Neural crest cell (in vitro differentiated cells): ENCODE measurements at places on chromosomes 11 and 22. TPM values are rescaled to one million over a fixed set of nuclear protein-coding genes. Genes with fewer than 3 reads are reported as not detected.

- no peak for DNase-seq
Measured at GRCh38 chr11:93216511-93217101, 18.8 kb upstream of the SLC36A4 start.

DNA sequence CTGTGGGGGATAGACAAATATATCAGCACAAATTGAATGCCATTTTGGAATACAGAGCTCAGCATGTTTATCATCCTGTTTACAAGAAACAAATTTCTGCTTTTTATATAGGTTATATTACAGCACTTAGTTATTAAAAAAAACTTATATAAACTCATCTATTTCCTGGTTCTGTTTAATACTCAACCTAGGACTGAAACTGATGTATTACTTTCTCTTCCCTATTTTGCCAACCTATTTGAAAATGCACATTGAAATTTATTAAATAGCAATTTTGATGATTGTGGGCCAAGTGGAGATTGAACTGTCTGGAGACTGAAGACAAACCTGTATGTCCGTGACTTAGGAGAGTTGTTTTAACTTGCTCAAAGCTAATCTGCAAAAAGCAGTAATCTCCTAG, 288.3 kb upstream of the ANO3 start:
- DNase-seq, result no peak

GRCh38 chr11:109039611-109040010, 374.7 kb downstream of the DDX10 start:
- no peak for DNase-seq

DNA sequence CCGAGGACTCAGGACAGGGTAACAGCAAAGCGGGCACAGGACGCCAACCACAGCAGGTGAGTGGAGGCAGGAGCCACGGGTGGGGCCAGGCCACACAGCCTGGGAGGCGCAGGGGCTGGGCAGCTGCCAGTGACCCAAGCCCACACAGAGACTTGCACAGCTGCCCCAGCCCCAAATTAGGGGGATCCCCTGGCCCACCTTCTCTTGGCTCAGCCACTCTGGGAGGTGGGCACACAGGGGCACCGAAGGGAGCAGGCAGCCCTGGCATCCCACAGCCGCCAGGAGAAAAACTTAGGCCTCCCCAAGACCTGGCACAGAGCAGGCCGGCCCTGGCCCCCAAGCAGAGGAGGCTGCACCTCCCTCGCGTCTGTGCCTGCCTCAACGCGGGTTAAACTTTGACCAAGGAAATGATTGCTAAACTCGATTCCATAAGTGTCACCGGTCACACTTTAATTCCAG, at the start of gene SLC22A12:
Gene SLC22A12 (plus strand): TSS at position 458 of the 459 bp plus-strand sequence. CDS start 337 bp downstream, outside the sequence.
- no peak for DNase-seq

DNA sequence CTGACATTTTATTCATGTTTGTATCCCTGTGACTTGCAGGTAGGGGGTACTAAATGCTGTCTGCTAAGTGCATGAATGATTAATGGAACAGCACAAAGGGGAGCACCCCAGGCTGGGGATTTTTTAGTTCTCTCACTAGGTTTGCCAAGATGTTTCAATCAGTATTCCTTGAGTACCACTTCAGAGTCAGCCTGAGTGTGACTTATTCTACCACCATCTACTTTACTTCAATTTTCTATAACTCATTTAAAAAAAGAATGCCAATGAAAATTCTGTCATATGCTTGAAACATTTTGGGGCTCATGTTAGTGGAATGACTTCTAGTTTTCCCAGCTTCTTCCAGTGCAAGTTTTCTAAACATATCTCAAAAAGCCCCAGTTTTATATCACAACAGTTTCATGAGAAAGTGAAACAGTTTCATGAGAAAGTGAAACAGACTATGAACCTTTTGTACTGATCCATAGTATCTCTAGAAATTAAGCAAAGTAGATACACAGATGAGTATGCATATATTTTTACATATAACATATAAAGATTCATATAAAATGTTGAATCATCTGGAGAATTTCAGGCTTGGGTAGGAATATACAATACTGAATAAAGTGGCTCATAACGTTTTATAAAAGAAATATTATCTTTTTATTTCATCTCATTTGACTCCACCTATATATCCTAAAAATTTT, 252.4 kb downstream of the GRM5 start:
- no peak for DNase-seq

DNA sequence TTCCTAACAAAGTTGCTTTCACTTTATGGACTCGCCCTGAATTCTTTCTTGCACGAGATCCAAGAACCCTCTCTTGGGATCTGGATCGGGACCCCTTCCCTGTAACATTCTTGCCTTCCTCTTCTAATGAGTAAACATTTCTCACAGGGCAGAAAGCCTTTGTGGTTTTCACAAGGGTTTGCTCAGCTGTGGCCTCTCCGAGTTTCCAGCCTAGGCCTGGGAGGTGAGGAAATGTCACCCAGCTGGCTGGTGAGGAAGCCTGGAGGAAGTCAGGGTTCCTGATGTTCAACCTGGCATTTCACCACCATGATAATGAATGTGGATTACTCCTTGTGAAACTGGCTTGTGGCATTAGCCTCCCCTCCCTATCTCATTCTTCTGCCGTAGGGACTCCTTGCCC, 224.9 kb downstream of the DSCAML1 start:
- no peak for DNase-seq

GRCh38 chr22:19770349-19771220, 10.0 kb downstream of the TBX1 start:
- no peak for DNase-seq

- no peak for DNase-seq
Measured at GRCh38 chr11:118785362-118785761, 5.6 kb downstream of the DDX6 start.

DNA sequence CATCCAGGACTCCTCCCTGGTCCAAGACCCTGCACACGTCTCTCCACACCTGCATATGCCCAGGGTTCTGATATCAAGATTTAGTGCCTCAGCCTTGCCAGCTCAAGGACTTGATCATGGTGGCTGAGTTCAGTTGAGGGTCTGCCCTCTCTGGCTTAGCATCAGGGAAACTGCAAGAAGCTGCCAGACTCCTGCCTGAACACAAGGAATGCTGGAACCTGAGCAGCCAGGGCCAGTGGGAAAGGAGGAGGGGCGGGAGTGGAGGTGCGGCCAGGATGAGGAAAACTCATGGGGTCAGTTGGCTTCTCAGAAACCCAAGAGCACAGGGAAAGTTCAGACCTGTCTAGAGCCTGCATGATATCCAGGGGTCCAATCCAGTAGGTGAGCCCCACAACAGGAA, 546.1 kb downstream of the BUD13 start:
- no peak for DNase-seq

- no peak for DNase-seq
Measured at GRCh38 chr11:70824605-70825245, 426.4 kb downstream of the CTTN start.

DNA sequence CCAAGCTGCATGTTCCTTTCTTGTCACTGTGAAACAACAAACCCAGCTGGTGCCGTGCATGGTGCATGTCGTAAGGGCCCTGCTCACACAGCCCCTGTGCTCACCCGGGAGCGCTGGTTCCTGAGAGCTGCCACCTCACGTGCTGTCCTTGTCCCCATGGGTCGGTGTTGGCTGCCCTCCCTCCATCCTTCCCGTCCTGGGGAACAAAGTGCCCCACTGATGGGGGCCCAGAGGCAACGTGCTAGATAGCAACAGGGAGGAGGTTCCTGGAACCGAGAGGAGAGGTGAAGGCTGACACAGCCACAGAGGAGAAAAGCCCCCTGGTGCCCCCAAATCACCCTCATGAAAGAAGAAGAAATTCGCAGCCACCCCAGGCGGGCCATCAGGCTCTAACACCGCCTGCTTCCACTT, 56.6 kb upstream of the SLC22A12 start:
- DNase-seq, result no peak

DNA sequence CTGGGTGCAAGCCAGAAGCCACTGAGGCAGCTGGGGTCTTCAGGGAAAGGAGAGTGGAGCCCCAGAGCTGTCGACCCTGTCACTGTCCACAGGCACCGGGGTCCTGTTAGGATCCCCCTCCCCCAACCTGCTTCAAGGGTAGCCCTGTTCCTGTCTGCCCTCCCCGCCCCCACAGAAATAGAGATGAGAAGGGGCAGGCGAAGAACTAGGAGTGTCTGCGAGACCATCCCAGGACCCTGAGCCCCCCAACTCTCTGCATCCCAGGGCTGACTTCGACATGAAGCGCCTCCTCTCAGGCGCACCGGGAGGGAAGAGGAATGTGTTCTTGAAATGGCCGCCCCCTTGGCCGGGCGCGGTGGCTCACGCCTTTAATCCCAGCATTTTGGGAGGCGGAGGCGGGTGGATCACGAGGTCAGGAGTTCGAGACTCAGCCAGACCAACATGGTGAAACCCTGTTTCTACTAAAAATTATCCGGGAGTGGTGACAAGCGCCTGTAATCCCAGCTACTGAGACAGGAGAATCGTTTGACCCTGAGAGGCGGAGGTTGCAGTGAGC, 607 bp upstream of the ZNF70 start:
- DNase-seq, result no peak

DNA sequence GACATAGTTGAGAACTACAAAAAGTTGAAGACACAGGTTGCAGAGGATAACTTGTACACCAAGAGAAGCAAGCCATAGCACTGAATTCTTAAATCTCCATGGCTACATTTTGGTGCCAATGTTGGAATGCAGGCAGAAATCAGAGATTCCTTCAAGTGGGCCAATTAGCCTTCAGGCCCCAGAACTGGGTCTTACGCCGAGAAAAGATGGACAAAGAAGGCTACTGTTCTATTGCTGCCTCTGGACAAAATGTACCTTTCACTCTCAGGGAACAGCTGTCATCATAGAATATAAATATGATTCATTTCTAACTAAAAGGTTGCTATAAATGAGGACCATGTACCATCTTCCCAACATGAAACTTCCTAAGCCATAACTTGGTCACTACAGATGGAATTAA, 13.7 kb downstream of the TMEM216 start:
- DNase-seq, result no peak

DNA sequence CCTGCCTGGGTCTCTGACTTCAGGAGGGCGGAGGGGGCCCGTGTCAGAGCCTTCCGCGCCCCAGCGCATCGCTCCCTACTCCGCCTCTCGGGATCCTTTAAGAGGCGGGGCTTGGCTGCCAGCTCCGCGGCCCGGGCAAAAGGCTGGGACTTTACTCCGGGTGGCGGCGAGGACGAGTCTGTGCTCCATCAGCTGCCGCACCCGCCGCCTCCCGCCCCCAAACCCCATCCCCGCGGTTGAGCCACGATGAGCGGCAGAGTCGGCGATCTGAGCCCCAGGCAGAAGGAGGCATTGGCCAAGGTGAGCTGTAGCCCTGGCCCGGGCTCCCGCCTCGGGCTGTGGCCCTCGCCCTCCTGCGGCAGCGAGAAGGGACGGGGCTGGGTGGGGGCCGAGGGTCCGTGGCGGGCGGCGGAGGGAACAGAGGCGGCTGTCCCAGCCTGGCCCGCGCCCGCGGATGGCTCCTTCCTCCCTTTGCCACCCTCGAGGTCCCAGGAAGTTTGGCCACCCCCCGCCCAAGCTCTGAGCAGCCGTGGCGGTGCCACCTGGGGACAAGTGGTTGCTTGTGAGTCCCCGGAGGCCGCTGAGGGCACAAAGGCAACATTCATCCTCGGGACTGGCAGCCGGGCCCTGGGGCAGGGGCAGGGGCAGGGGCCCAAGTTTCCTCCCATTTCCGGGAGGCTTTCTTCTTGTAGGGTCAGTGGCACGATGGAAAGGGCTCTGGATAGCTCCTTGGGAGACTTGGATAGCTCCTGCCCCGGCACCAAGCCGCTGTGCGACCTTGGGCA, at the start of gene SEC14L2:
Gene SEC14L2 (plus strand): TSS at position 148 of the 785 bp plus-strand sequence. CDS start 99 bp downstream, at position 247.
- peak; percentile 45 for DNase-seq

- DNase-seq, result no peak
Measured at GRCh38 chr11:58494101-58494500, 13.8 kb downstream of the OR5B21 start.

- DNase-seq, result peak; percentile 62
Measured at GRCh38 chr11:59186130-59186594, 14.2 kb downstream of the DTX4 start.

DNA sequence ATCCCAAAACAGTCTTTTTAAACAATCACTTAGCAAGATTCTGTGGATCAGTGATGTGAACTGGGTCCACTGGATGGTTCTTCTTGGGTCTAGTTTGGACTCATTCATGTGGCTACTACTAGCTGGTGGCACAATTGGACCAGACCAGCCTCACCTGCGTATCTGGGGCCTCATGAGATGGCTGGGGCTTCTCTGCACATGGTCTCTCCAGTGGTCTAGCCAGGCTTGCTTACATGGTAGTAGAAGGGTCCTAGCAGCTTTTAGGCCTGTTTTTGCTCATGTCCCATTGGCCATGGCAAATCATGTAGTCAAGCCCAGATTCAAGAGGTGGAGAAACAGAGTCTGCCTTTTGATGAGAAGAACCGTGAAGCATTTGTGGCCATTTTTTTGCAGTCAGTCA, 94.0 kb downstream of the RRAS2 start:
- no peak for DNase-seq

DNA sequence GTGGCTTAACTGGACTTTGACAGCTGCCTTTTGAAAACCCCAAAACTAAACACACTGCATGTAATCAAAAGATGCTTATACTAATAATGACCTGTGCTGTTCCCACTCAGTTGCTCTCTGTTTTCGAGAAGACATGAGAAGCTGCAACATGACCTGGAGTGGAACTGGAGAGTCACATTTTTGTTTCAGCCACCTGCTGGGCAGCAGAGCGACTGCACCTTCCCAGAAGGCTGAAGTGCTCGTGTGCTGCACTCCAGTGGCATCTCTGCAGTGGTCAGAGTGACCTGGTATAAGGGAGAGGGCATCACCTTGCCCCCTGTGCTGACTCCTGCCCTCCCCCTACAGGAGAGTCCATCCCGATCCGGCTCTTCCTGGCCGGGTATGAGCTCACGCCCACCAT, 8.6 kb downstream of the THYN1 start:
- no peak for DNase-seq

GRCh38 chr22:19062139-19062942, 59.9 kb downstream of the DGCR2 start:
- DNase-seq, result no peak

Gene A4GALT
- 0.35 and 0.39 TPM in 2 replicates for total RNA-seq

Gene GRIA4
- 2.3 and 2.9 TPM in 2 replicates for total RNA-seq

Gene RIMBP3B
- 0.63 and 0.68 TPM in 2 replicates for total RNA-seq

Gene ARFGAP3
- total RNA-seq, result 28.4 and 29.9 TPM in 2 replicates

Gene ZNF280A
- total RNA-seq, result not detected in 2 replicates

Gene TRIM51G
- total RNA-seq, result not detected in 2 replicates
